ENCODE measurements at places on chromosomes 3 and 15. TPM values are rescaled to one million over a fixed set of nuclear protein-coding genes. Genes with fewer than 3 reads are reported as not detected.
A peak's percentile ranks its signal among the peaks of the same experiment; 100 is the strongest.

DNA sequence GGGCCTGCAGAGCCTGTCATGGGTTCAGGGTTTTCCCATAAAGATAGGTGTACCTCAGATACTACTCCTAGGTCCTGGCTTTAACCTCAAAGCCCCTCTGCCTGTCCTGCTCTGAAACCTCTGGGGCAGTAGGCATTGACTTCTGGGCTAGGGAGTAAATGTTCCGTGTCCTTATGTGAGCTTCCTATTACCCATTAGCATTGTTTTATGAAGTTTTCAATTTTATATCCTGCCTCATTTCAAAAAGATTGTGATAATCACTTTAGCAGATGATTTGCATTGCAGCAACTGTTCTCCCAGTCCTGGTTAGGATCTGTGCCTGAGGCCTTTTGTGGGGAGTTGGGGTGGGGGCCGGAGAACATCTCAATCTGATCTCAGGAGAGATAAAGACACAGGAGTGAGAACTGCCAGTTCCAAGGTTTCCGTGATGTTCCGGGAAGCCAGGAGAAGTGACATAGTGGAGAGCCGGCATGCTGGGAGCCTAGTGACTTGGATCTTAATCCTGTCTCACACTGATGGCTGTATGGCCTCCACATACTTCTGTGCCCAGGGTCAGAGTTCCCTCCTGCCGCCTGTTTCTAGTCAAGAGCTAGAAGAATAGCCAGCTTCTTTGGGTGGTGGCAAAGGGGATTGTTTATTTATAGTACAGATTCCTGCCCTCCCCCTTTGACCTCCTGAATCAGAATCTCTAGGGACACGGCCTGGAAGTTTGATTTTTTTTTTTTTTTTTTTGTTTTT, 10.6 kb downstream of the TPM1 start:
- H3K4me3 ChIP-seq, result peak overlapping the region; percentile 8
- no peaks in the 10 kb centered on the region for H3K27me3 ChIP-seq
- peak overlapping the region; percentile 94 for H3K27ac ChIP-seq
- DNase-seq, result peak; percentile 61

DNA sequence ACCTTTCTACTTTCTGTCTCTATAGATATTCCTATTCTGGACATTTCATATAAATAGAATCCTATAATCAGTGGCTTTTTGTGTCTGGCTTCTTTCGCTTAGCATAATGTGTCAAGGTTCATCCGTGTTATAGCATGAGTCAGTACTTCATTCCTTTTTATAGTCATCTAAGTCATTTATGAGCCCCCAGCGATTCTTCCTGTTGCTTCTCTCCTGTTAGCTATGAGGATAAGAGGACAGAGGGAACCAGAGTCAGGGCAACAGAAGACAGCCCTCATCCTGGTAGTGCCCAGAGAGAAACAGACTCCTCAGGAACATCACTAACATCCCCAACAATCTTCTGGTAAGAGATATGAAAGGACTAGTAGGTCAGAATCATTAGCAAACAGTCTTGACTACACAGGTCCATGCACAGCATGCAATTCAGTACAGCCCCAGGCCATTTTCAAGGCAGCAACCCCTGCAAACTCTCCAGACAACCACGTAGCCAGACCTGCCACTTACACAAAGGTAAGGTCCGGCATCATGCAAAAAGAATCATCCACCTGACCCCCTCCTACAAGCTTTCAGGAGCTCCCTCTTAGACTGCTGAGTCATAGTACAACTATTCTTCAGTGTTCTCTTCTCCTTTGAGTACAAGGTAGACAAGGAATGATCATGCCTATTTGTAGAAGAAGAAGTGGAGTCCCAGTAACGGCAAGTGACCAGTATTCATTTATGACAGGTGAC, 91.5 kb downstream of the MYLK start:
- DNase-seq, result no peak
- peaks cover 2% of the 10 kb centered on the region for H3K27me3 ChIP-seq
- H3K27ac ChIP-seq, result no peak overlapping the region
- no peaks in the 10 kb centered on the region for H3K36me3 ChIP-seq
- H3K4me3 ChIP-seq, result no peak overlapping the region

Gene TRPM7
- total RNA-seq, result 11.3 TPM

DNA sequence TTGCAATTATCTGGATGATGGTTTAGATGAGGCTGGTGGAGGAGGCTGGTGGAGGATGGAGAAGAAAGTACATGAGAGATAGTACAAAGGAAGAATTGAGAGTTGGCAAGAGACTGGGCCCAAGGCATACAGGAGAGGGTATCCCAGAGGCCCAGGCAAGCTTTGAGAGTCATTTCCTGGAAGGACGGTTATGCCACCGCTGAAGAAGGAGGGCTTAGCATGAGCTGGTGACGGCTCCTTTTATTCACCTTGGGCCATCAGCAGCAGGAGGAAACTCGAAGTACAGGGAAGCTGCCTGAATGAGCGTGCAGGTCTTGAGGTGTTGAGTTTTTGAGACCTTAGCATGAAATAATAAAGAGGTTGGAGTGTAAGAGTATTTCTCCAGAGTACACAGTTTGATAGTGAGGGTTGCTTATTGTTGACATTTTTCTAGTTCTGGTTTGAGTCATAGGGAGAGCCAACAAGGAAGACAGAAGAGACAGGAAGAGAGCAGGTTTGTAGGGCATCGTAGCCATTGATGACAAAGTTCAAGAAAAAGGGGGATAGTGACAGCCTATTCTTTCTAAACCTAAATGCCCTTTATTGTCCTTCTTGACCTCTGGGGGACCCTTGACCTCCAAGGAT, 13.8 kb downstream of the THSD4 start:
- H3K27me3 ChIP-seq, result no peaks in the 10 kb centered on the region
- no peaks in the 10 kb centered on the region for H3K36me3 ChIP-seq
- H3K4me3 ChIP-seq, result no peak overlapping the region

Gene GNL3
- 79.7 TPM for total RNA-seq

DNA sequence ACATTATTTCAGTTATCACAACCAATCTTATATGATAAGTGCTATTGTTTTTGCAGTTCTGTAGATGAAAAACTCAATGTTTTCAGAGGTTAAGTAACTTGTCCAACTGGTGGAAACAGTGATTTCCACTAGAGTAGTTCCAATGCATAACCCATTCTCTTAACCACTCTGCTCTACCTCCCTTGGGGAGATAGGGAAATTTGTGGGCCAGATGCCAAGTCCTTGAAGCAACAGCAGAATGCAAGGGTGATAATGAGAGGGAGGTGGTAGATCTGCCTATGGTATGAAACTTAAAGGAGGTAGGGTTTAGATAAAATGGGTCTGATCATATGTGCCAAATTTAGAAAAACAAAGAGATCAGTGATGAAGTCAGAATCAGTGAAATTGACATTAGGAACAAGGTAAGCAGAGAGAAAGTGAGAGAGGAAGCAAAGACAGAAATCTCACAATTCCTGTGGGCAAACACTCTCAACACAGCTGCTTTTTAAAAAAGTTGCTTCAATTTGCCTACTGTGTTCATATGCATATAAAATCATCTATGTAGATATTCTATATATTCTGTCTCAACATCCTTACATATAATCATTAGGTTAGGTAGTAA, 50.5 kb upstream of the UBP1 start:
- no peaks in the 10 kb centered on the region for H3K36me3 ChIP-seq
- no peak overlapping the region for H3K27ac ChIP-seq
- H3K4me1 ChIP-seq, result no peaks in the 10 kb centered on the region
- no peak overlapping the region for H3K4me3 ChIP-seq
- no peak for DNase-seq

GRCh38 chr3:4306091-4306490, 2.9 kb downstream of the SETMAR start:
- peak overlapping the region; percentile 80 for H3K4me3 ChIP-seq
- peaks cover 36% of the 10 kb centered on the region for H3K4me1 ChIP-seq
- peak overlapping the region; percentile 77 for H3K27ac ChIP-seq
- no peaks in the 10 kb centered on the region for H3K27me3 ChIP-seq
- no peaks in the 10 kb centered on the region for H3K36me3 ChIP-seq

DNA sequence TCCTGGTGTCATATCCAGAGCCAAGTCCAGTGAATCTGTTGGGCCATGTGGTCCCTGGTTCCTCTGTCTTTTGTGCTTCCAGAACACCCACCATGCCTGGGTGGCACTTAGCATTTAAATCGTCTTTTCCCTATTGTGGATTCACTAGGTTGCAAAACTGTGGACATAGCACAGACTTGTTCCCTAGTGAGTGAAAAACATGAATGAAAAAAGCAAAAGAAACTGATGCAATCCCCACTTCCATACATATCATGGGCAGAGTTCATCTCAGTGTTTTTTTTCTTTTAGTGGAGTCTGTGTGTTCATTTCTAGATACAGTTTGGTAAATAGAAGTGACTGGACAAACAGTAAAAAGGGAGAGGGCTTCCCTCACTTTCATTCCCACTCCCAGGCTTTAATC, 170.5 kb downstream of the SLCO3A1 start:
- H3K4me1 ChIP-seq, result no peaks in the 10 kb centered on the region
- H3K4me3 ChIP-seq, result no peak overlapping the region
- no peak for DNase-seq
- H3K27me3 ChIP-seq, result no peaks in the 10 kb centered on the region
- H3K36me3 ChIP-seq, result no peaks in the 10 kb centered on the region

DNA sequence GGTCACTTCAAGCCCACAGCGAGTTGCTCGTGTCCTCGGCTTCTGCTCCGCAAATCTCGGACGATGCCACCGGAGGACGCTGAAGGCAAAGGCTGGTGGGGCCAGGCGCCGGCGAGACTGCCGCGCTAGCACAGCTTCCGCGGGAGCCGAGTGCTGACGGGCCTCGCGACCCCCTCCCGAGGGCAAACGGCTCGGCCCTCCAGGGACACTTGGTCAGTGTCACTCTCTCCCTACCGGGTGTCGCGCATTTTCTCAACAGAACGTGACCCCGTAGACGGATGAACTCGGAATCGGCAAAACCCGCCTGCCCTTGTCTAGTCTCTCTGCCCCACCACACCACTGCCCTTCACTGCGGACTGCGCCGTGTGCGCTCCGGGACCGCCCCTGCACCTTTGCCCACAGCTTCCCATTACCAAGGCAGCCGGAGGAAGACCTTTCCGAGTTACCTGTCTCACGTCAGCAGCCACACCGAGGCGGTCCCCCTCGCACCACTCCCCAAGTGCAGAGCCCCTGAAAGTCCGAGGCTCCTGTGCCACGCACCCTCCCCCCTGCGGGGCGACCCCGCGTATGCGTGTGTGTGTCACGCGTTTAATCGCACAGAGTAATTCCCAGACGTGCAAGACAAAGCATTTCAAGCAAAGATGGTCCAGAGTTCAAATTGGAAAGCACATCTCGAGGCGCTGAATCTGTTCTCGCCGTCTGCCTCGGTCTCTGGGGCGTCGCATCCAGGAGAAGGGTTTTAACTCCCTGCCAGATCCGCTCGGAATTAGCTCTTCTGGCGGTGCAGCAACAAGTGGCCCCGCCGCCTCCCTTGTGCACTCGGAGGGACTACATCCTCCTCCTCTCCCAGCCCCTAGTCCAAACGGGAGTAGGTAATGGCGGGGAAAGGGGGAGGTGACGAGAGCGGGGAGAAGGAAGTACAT, 245.0 kb upstream of the TOPAZ1 start:
- peak overlapping the region; percentile 43 for H3K4me3 ChIP-seq
- H3K27me3 ChIP-seq, result peaks cover 3% of the 10 kb centered on the region
- H3K4me1 ChIP-seq, result peaks cover 31% of the 10 kb centered on the region
- no peaks in the 10 kb centered on the region for H3K36me3 ChIP-seq

- no peak overlapping the region for H3K27ac ChIP-seq
- no peaks in the 10 kb centered on the region for H3K27me3 ChIP-seq
- H3K4me3 ChIP-seq, result no peak overlapping the region
- no peaks in the 10 kb centered on the region for H3K36me3 ChIP-seq
- H3K4me1 ChIP-seq, result peaks cover 21% of the 10 kb centered on the region
- DNase-seq, result no peak
Observed at GRCh38 chr3:71492566-71492965, 91.0 kb downstream of the FOXP1 start.

Gene AMT
- 1.7 TPM for total RNA-seq

DNA sequence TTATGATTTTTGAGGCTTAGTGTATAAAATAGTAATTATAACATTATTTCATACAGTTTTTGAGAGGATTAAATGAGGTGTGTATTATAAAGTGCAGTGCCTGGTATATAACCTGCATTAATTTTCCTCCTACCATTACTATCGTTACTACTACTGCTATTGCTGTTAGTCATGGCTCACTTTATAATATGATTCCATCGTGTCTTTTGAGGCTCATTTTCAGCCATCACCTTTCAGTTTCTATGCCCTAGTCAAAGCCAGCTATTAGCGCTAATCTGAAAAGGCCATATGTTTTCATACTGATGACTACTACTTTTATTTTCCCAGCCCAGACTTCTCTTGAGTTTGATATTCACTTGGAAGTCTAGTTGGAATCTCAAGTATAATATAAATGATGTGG, 5.5 kb downstream of the MEF2A start:
- no peaks in the 10 kb centered on the region for H3K27me3 ChIP-seq
- no peak for DNase-seq
- H3K4me1 ChIP-seq, result peaks cover 53% of the 10 kb centered on the region
- peak overlapping the region; percentile 5 for H3K27ac ChIP-seq
- H3K4me3 ChIP-seq, result no peak overlapping the region

- H3K4me3 ChIP-seq, result no peak overlapping the region
- no peak for DNase-seq
- no peaks in the 10 kb centered on the region for H3K36me3 ChIP-seq
- H3K27me3 ChIP-seq, result no peaks in the 10 kb centered on the region
Observed at GRCh38 chr15:27670486-27671209, 428.5 kb downstream of the OCA2 start.

Gene FOXL2
- 0.38 TPM for total RNA-seq

Gene IMPG2
- 0.17 TPM for total RNA-seq

- peaks cover 11% of the 10 kb centered on the region for H3K4me1 ChIP-seq
- no peaks in the 10 kb centered on the region for H3K27me3 ChIP-seq
- H3K27ac ChIP-seq, result no peak overlapping the region
- DNase-seq, result no peak
- no peak overlapping the region for H3K4me3 ChIP-seq
Observed at GRCh38 chr3:71229905-71230657, 353.4 kb downstream of the FOXP1 start.

GRCh38 chr3:59289831-59290230, 240.0 kb upstream of the CFAP20DC start:
- DNase-seq, result no peak
- no peaks in the 10 kb centered on the region for H3K27me3 ChIP-seq

Gene HHATL
- 166 TPM for total RNA-seq

Gene BUB1B
- total RNA-seq, result not detected

GRCh38 chr3:48429317-48429959, 448 bp downstream of the PLXNB1 start:
- peaks cover 4% of the 10 kb centered on the region for H3K27me3 ChIP-seq
- H3K27ac ChIP-seq, result peak overlapping the region; percentile 46
- H3K4me3 ChIP-seq, result peak overlapping the region; percentile 84

GRCh38 chr15:62298811-62299210, 133.7 kb upstream of the C2CD4B start:
- H3K27me3 ChIP-seq, result no peaks in the 10 kb centered on the region
- no peak overlapping the region for H3K27ac ChIP-seq
- H3K36me3 ChIP-seq, result no peaks in the 10 kb centered on the region
- peaks cover 4% of the 10 kb centered on the region for H3K4me1 ChIP-seq
- no peak overlapping the region for H3K4me3 ChIP-seq

- no peaks in the 10 kb centered on the region for H3K27me3 ChIP-seq
- no peak overlapping the region for H3K27ac ChIP-seq
- no peak overlapping the region for H3K4me3 ChIP-seq
- H3K4me1 ChIP-seq, result no peaks in the 10 kb centered on the region
Observed at GRCh38 chr3:144744473-144744872, 772.9 kb downstream of the DIPK2A start.
